LoVo (cell line): ENCODE measurements at places on chromosomes 2 and 18.

GRCh38 chr2:187206071-187206470 is 242.0 kb downstream of the CALCRL start:
- DNase-seq: no peak

GRCh38 chr18:79742076-79742475 is 55.7 kb upstream of the KCNG2 start:
- DNase-seq: no peak

DNA sequence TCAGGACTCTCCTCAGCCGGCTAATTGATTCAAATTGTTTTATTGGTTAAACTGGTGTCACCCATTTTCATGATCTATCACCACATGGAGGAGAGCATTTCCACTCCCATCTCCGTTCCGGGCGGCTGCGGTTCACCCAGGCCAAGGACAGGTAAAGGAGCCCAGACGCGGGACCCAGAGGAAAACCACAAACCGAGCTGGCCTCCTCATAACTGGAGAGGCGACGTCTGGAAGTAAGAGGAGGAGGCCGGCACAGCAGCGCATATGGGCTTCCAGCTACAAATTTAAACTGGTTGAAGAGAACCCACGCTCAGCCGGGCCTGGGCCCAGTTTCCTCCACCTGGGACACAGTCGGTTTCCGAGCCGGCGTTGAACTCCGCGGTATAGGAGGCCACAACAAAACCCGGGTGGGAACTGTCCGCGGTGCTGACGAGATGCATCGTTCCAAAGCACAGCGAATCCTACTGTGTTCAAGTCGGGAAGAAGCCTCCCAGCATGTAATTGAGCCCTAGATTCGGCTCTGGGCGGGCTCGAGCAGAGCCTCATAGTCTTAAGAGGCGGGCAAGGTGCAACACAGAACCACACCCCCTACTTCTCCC is 3.0 kb upstream of the SKOR2 start:
- DNase-seq: no peak

GRCh38 chr2:231290321-231291015 is 92.0 kb downstream of the ARMC9 start:
- no peak for DNase-seq

- DNase-seq: peak; percentile 70
These were observed 57.6 kb upstream of the ZNF519 start for GRCh38 chr18:14189858-14190257.

GRCh38 chr2:28898048-28898447 is 3.6 kb downstream of the WDR43 start:
- no peak for DNase-seq

DNA sequence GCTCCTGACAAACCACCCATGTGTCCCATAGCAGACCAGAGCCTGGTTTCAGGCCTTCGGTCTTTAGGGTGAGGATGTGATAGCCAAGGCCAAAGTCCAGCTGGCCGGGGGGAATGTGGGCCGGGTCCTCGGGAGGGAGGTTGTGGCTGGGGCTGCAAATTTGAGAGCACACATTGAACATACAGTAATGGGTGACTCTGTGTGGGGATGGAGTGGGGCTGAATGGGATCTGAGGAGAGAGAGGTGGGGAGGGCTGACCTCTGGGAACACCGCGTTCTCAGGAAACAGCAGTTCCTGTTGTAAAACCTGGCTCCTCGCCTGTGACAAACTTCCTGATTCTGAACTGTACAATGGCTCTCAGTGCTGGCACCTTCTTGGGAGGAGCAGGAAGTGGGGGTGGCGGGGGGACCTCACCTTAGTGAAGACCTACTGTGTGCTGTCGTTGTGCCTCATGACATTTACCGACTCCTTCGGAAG is 48.8 kb downstream of the MCFD2 start:
- no peak for DNase-seq

GRCh38 chr2:177187631-177188312 is 24.8 kb upstream of the HNRNPA3 start:
- peak; percentile 58 for DNase-seq

GRCh38 chr18:26711756-26712155 is 153.8 kb downstream of the AQP4 start:
- no peak for DNase-seq

GRCh38 chr2:213017404-213017803 is 134.0 kb downstream of the IKZF2 start:
- DNase-seq: no peak

GRCh38 chr18:79728931-79729586 is 49.5 kb downstream of the CTDP1 start:
- DNase-seq: no peak

- peak; percentile 71 for DNase-seq
These were observed 7.4 kb downstream of the DLX2 start for GRCh38 chr2:172095146-172095904.

DNA sequence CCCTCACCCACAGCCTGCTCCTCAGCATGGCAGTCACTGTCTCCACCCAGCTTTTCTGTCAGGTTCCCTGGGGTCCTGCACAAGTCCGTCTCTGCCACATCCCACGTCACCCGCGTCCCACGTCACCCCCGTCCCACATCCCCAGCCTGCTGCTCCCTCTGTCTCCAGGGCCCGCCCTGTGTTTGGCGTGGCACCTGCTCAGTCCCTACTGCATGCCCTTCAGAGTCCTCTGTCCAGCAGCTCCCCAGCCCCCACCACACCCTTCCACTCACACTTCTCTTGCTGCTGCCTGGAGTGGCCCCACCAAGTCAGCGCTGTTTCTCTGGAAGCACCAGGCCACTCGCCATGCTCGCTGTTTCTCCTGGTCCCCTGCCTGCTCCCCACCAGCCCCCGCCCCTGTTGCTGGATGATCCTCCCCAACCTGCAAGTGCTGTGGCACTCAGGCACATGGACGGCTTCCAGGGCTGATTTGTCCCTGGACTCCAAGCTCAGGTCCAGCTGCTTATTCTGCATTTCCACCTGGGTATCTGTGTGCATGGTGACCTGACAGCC is 18.8 kb downstream of the ATG4B start:
- no peak for DNase-seq

GRCh38 chr2:229270551-229271410 is at the start of gene PID1:
TSS of gene PID1 (minus strand) at chr2:229271287. CDS start at chr2:229271043, 244 bp downstream.
- DNase-seq: peak; percentile 69

- DNase-seq: no peak
These were observed 1462.7 kb upstream of the NXPH2 start for GRCh38 chr2:140242889-140243288.

- no peak for DNase-seq
These were observed 32.0 kb upstream of the STPG4 start for GRCh38 chr2:47187069-47187468.
